ENCODE measurements at places on chromosomes 2 and 18.

GRCh38 chr2:207239754-207240494 is 74.2 kb upstream of the KLF7 start:
- DNase-seq: no peak

GRCh38 chr2:81942876-81943275 is 1638.3 kb upstream of the LRRTM1 start:
- no peak for DNase-seq

- DNase-seq: no peak
Measured at GRCh38 chr2:101450965-101451364, 23.9 kb downstream of the RFX8 start.

DNA sequence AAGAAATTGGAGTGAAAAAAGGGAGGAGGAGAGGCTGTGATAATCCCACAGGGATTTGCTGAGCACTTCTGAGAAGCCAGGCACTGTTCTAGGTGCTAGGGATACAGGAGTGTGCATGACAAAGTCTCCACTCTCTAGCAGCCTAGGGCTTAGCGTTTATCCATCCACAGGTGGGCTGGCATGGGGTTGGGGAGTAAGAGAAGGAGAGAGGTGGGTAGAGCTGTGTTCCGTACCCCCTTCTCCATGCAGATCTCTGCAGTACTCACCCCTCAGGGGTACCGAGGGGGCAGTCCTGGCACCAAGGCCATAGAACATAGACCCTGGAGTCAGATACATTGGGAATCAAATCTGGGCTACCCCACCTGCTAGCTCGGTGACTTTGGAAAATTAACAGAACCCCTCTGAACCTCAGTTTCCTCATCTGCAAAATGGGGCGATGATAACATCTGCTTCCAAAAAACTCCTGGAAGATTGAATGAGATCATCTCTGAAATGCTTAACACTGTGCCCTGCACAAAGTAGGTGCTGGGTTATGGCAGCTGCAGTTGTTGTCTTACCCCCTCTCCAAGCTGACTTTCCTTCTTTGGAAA is 18.6 kb downstream of the FOSL2 start:
- no peak for DNase-seq

GRCh38 chr2:101307950-101308431 is 510 bp downstream of the RNF149 start:
- DNase-seq: no peak

GRCh38 chr2:198127627-198128026 is 323.2 kb downstream of the PLCL1 start:
- DNase-seq: no peak

DNA sequence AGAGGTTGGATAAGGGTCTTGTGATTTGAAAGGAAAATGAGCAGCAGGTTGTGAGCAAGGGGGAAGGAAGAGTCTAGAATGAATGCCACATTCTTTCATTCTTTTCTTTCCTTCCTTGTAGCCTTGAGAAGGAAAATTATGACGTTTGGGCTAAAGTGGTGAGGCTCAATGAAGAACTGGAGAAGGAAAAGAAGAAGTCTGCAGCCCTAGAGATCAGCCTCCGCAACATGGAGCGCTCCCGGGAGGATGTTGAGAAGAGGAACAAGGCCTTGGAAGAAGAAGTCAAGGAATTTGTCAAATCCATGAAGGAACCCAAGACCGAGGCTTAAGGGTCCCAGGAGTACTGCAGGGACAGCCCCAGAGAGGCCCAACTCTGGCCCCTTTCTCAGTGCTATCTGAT is 45.3 kb downstream of the BMP10 start:
- no peak for DNase-seq

DNA sequence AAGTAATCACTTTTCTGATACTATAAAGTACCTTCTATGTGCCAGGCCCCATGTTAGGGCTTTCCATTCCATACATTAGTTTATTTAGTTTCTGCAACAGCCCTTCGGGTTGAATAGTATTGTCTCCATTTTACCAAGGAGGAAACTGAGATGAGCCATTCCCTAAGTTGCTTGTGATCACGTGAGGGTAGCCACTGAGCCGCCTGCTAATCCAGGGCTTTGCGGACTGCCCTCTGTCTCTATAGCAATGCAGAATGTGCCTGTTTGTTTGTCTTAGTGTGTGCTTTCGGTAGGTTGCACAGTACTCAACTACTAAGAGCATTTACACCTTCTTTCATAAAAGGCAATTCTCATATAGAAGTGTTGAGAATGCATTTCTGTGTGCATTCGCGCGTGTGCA is 5.0 kb downstream of the EMILIN2 start:
- no peak for DNase-seq

- no peak for DNase-seq
Measured at GRCh38 chr2:195613922-195614321, 43.1 kb upstream of the SLC39A10 start.

DNA sequence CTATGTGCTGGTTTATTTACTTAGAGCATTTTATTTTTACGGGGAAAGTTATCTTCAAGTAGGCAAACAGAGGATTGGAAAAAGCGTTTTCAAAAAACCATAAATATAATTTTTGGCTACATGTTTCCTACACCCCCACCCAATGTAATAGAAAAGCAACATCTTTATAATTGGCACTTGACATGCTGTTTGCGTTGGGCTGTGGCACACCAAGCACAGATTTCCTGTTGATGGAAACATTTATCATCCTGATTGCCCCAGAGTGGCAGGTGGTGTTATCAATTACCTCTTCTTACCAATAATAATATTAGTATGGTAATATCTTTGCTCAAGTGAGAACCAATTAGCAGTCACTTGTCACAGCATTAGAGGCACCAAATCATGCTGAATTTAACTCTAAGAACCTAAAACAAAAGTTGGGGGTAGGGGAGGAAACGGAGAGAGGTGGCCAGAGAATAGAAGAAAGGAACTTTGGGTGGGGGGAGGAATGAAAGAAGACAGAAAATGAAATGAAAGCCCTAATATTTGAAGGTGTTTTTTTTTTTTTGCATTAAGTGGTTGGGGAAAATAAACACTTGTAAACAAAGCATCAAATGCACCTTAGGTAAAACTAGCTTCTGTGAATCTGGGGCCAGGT is 3.8 kb upstream of the SALL3 start:
- no peak for DNase-seq

DNA sequence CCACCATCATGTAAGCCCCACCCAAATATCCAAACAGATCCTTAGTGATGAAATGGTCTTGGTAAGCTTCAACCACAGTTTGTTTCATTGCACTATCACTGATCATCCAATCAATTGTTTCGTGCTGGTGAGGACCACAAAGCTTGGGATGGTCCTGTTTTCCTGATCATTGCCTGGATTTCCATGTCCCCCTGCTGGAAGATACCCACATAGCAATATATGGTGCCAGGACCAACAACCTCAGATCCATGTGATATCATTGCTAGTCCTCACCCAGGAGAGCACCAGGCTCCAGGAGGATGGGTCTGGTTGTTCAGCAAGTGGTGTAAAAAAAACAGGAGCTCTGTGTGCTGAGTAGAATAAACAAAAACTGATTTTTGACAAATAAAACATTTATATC is 206.5 kb upstream of the SH3BP4 start:
- DNase-seq: no peak

GRCh38 chr2:170332676-170333402 is 154.9 kb downstream of the MYO3B start:
- DNase-seq: no peak

- no peak for DNase-seq
Measured at GRCh38 chr2:152562198-152562884, 154.9 kb downstream of the PRPF40A start.

GRCh38 chr2:191862156-191862775 is 15.4 kb upstream of the CAVIN2 start:
- DNase-seq: no peak

GRCh38 chr2:217208867-217209266 is 349.0 kb upstream of the TNP1 start:
- DNase-seq: no peak

DNA sequence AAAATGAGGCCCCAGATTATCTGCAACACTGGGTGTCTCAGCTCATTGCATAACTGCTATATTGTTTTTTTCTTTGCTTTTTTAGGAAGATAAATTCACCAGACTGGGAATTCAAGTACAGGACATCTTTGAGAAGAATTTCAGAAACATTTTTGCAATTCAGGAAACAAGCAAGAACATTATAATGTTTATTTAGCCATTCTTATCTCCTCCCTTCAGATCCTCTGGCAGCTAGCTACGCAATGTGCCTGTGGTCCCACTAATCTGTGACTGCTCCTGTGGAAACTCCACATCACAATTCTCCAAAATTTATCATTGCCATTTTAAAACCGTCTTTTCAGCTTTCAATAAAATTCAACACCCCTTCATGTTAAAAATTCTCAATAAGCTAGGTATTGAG is 126.8 kb downstream of the SP100 start:
- no peak for DNase-seq

GRCh38 chr2:119487434-119488244 is 36.6 kb downstream of the SCTR start:
- DNase-seq: no peak

DNA sequence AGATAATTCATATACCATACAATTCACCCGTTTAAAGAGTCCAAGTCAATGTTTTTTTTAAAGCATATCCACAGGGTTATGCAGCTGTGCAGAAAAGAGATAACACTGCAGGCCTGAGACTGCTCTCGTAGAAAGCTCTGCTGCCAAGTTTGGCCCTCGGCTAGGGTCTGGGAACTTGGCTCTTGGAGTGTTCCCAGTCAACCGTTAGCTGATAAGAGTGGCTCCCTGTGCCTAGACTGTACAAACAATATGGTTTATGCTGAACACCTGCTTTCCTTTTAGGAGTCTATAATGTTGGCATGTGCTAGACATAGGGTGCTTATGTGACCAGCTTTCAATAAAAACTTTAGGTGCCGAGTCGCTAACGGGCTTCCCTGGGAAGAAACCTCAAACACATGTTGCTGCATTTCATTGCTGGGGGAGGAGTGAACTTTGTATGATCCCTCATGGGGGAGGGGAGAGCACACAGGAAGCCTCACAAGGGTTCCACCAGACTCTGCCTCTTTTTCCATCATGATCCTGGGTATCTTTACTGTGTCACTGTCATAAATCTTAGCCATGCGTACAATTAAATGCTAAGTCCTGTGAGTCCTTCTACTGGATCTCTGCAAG is 34.7 kb downstream of the RFX8 start:
- no peak for DNase-seq

DNA sequence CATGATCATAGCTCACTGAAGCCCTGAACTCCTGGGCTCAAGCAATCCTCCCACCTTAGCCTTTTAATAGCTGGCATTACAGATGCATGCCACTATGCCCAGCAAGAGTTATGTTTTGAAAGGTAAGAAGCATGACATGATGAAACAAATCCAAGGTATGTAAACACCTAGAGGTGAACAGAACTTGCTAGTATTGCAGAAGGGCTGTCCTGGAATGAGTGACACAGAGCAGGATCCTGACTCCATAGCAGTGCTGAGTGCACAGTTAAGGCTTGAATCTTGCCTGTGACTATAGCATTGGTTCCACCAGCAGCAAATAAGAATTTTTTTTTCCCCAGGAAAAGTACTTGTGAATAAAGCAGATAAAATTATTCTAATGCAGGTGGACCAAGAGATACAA is 309.5 kb downstream of the PIK3C3 start:
- DNase-seq: no peak

- DNase-seq: no peak
Measured at GRCh38 chr2:242085941-242086621, 216.6 kb downstream of the RTP5 start.

- no peak for DNase-seq
Measured at GRCh38 chr2:128988967-128989366, 670.3 kb upstream of the HS6ST1 start.

DNA sequence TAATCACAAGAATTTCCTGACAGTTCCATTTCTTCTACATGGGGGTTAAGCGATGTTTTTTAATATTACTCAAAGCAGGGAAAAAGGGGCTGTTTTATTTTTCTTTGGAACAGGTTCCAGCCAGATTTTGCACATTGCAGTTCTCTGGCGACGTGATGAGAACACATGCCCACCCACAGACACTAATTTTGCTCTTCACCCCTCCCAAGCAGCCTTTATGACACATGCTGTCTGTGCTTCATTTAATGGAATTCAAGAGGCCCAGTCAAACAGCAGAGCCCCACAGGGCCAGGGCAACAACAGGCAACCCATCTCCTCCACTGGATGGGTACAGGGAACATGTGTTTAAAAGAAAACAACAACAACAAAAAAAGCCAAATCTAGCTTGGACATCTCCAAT is 70.8 kb downstream of the SPRED2 start:
- no peak for DNase-seq

- no peak for DNase-seq
Measured at GRCh38 chr18:9091066-9091476, 11.4 kb upstream of the NDUFV2 start.

GRCh38 chr18:26794230-26795101 is 71.0 kb downstream of the AQP4 start:
- no peak for DNase-seq

All from stimulated activated CD8-positive, alpha-beta memory T cell treated with anti-CD3 and anti-CD28 coated beads, Interleukin-15, amount 100 ng/mL, for 24 hours (primary cell).